H9 (cell line): ENCODE measurements at places on chromosomes 3 and 15. TPM values are rescaled to one million over a fixed set of nuclear protein-coding genes. Genes with fewer than 3 reads are reported as not detected.
A peak's percentile ranks its signal among the peaks of the same experiment; 100 is the strongest.

XCR1 gene
- not detected in 2 replicates for total RNA-seq

- H3K4me1 ChIP-seq, result peaks cover 1% of the 10 kb centered on the region; the same call in 1 of the 2 replicates
- no peaks in the 10 kb centered on the region for H3K27me3 ChIP-seq
- DNase-seq, result no peak
- H3K36me3 ChIP-seq, result peaks cover 14% of the 10 kb centered on the region
- no peak overlapping the region for H3K27ac ChIP-seq
Observed at GRCh38 chr15:51861557-51862359, 32.3 kb downstream of the TMOD3 start.

SAMMSON gene
- total RNA-seq, result not detected in 2 replicates

- no peak overlapping the region for H3K4me3 ChIP-seq
- H3K36me3 ChIP-seq, result no peaks in the 10 kb centered on the region
- DNase-seq, result no peak
- H3K4me1 ChIP-seq, result no peaks in the 10 kb centered on the region
- H3K27me3 ChIP-seq, result no peaks in the 10 kb centered on the region
Observed at GRCh38 chr3:178761024-178761423, 224.8 kb downstream of the KCNMB2 start.

GRCh38 chr3:187946981-187947380 is 201.7 kb upstream of the BCL6 start:
- DNase-seq, result no peak
- peaks cover 2% of the 10 kb centered on the region; the same call in 1 of the 2 replicates for H3K4me1 ChIP-seq
- no peak overlapping the region for H3K4me3 ChIP-seq
- H3K36me3 ChIP-seq, result no peaks in the 10 kb centered on the region
- no peak overlapping the region for H3K27ac ChIP-seq

DNA sequence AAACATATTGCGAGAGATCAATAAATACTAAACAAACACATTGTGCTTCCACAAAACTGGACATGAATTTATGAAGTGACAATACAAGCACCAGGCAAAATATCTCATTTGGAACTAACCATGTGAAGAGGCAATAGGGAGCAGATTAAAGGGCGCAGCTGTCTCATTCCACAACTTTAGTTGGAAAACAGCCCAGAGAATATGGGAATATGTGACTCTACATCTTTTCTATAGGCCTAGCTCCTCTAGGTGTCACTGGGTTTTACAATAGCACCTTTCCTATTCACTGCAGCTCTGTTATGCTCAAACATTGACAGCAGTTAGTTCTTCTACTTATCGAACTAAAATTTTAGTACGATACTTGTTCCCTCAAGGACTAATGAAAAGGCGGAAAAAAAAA is 866.3 kb upstream of the GBE1 start:
- no peak for DNase-seq
- no peaks in the 10 kb centered on the region for H3K4me1 ChIP-seq
- H3K36me3 ChIP-seq, result peaks cover 12% of the 10 kb centered on the region
- H3K4me3 ChIP-seq, result no peak overlapping the region

CXCR6 gene
- not detected in 2 replicates for total RNA-seq

MTMR10 gene
- total RNA-seq, result 20.4 and 23.2 TPM in 2 replicates

RHOV gene
- 3.9 and 4.3 TPM in 2 replicates for total RNA-seq

TMOD2 gene
- 1.8 and 3.0 TPM in 2 replicates for total RNA-seq

GRCh38 chr3:26648461-26648860 is 25.9 kb downstream of the LRRC3B start:
- H3K36me3 ChIP-seq, result no peaks in the 10 kb centered on the region
- no peaks in the 10 kb centered on the region for H3K4me1 ChIP-seq
- H3K27me3 ChIP-seq, result no peaks in the 10 kb centered on the region
- no peak overlapping the region for H3K4me3 ChIP-seq
- no peak overlapping the region for H3K27ac ChIP-seq

DNA sequence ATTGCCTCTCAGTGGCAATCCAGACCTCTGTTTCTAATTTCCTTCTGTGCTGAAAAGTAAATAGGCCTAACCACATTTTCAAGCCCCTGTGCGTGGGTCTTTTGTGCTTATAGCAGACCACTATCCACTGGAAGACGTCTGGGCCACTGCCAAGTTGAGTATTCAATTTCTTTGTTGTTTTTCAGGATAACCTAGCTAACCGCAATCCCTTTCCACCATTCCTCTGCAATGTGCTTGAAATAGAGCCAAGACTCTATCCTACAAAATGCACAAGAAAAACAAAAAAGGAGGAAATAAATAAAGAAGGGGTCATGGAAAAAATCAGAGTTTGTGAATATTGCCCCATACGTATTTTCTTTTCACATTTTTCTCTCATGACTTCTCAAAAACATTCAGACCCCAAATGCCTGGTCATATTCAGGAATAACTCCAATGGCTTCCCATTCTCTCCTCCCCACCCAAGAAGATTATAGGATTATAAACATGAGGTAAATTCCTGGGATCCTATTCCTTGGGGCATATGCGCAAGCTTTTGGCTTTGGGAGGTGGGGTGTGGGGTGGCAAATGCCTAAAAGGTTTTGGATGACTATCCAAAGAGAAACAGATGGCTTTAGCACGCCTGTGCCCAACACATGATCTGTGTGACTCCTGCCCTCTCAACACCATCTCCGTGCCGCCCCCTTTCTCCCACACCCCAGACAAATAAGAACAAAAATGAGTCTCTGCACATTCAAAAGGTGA is 217.9 kb upstream of the THBS1 start:
- H3K27ac ChIP-seq, result no peak overlapping the region
- no peak for DNase-seq
- H3K4me1 ChIP-seq, result no peaks in the 10 kb centered on the region; the same call in 1 of the 2 replicates
- no peaks in the 10 kb centered on the region for H3K36me3 ChIP-seq

CYP11A1 gene
- total RNA-seq, result 1.7 and 2.3 TPM in 2 replicates

DNA sequence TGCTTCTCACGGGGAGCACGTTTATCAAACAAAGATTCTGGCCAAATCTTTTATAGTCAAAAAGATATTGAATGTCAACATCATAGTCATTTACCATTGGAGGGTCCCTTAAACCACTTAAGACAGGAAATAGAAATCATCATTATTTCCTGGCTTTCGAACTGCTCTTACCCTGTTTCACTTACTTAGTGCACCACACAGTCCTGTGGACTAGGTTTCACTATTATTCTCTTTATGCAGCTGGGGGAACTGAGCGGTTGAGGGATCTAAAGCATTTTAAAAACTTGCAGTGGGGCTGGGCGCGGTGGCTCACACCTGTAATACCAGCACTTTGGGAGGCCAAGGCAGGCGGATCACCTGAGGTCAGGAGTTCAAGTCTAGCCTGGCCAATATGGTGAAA is 13.7 kb upstream of the TPRG1 start:
- H3K27me3 ChIP-seq, result no peaks in the 10 kb centered on the region
- DNase-seq, result no peak
- peaks cover 6% of the 10 kb centered on the region for H3K36me3 ChIP-seq
- no peaks in the 10 kb centered on the region; the same call in 1 of the 2 replicates for H3K4me1 ChIP-seq
- H3K4me3 ChIP-seq, result no peak overlapping the region

SEC11A gene
- 250 and 252 TPM in 2 replicates for total RNA-seq

- no peak overlapping the region for H3K27ac ChIP-seq
- no peaks in the 10 kb centered on the region for H3K27me3 ChIP-seq
- no peak overlapping the region for H3K4me3 ChIP-seq
- peaks cover 4% of the 10 kb centered on the region for H3K36me3 ChIP-seq
Observed at GRCh38 chr15:62739507-62739906, 303.0 kb upstream of the TPM1 start.

SLC2A2 gene
- total RNA-seq, result not detected in 2 replicates

GRCh38 chr3:143118630-143119008 is 952 bp upstream of the CHST2 start:
- no peak for DNase-seq
- no peak overlapping the region for H3K27ac ChIP-seq
- no peaks in the 10 kb centered on the region for H3K27me3 ChIP-seq
- peak overlapping the region; percentile 93 for H3K4me3 ChIP-seq
- peaks cover 6% of the 10 kb centered on the region; the same call in 2 of the 3 replicates for H3K36me3 ChIP-seq

- no peak overlapping the region for H3K4me3 ChIP-seq
- no peaks in the 10 kb centered on the region for H3K4me1 ChIP-seq
- no peaks in the 10 kb centered on the region for H3K27me3 ChIP-seq
- no peak for DNase-seq
- H3K36me3 ChIP-seq, result no peaks in the 10 kb centered on the region
- no peak overlapping the region for H3K27ac ChIP-seq
Observed at GRCh38 chr3:144556392-144556791, 584.8 kb downstream of the DIPK2A start.

BOC gene
- total RNA-seq, result 3.5 and 4.0 TPM in 2 replicates

LMCD1 gene
- 19.2 and 22.1 TPM in 2 replicates for total RNA-seq

DNA sequence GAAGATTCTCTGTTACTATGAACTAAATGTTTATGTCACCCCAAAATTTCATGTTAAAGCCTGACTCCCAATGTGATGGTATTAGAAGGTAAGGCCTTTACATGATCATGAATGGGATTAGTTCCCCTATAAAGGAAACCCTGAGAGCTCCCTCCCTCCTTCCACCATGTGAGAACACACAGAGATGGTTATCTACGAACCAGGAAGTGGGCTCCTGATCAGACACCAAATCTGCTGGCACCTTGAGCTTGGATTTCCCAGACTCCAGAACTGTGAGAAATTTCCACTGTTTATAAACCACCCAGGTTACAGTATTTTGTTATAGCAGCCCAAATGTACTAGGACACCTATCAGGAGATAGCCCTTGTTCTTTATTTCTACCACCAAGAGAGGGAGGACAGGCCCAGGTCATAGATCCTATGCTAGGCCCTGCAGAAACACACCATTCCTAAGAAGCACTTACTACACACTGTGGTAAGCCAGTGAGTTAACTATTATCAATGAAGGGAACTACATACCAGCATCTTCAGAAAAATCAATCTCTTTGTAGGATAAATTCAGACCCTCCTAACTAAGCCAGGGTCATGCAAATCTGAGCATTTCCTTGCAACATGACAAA is 59.0 kb downstream of the PRKAR2A start:
- DNase-seq, result no peak
- H3K36me3 ChIP-seq, result no peaks in the 10 kb centered on the region
- no peaks in the 10 kb centered on the region for H3K4me1 ChIP-seq
- no peaks in the 10 kb centered on the region for H3K27me3 ChIP-seq
- H3K27ac ChIP-seq, result no peak overlapping the region
- no peak overlapping the region for H3K4me3 ChIP-seq

- DNase-seq, result no peak
- no peaks in the 10 kb centered on the region for H3K36me3 ChIP-seq
- H3K4me1 ChIP-seq, result no peaks in the 10 kb centered on the region
- H3K27me3 ChIP-seq, result no peaks in the 10 kb centered on the region
Observed at GRCh38 chr3:4853749-4854140, 125.5 kb upstream of the BHLHE40 start.

NRG4 gene
- not detected in 2 replicates for total RNA-seq

DNA sequence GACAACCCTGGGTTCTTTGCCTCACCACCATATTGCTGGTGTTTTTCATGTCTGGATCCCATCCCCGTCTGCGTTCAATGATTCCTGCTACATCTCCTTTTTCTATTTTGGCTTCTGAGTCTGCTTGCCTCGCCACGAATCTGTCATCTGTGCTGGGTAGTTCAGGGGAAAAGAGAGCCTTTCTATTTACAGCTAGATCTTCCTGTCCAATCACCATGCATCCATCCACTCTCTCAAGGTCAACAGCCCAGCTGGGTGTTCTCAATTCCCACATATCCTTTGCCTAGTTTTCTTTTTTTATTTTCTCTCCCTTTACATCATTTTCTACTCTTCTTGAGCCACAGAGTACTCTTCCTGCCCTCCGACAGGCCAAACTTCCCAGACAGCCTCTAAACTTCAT is 104.8 kb upstream of the RAD18 start:
- no peak overlapping the region for H3K27ac ChIP-seq
- H3K36me3 ChIP-seq, result no peaks in the 10 kb centered on the region; the same call in 2 of the 3 replicates
- no peak overlapping the region for H3K4me3 ChIP-seq
- no peaks in the 10 kb centered on the region for H3K4me1 ChIP-seq
- H3K27me3 ChIP-seq, result no peaks in the 10 kb centered on the region
- no peak for DNase-seq

GRCh38 chr3:189340680-189341460 is 169.1 kb downstream of the TPRG1 start:
- no peak overlapping the region for H3K4me3 ChIP-seq
- no peaks in the 10 kb centered on the region for H3K4me1 ChIP-seq
- no peaks in the 10 kb centered on the region for H3K36me3 ChIP-seq
- peak; percentile 46 for DNase-seq
- no peaks in the 10 kb centered on the region for H3K27me3 ChIP-seq

DNA sequence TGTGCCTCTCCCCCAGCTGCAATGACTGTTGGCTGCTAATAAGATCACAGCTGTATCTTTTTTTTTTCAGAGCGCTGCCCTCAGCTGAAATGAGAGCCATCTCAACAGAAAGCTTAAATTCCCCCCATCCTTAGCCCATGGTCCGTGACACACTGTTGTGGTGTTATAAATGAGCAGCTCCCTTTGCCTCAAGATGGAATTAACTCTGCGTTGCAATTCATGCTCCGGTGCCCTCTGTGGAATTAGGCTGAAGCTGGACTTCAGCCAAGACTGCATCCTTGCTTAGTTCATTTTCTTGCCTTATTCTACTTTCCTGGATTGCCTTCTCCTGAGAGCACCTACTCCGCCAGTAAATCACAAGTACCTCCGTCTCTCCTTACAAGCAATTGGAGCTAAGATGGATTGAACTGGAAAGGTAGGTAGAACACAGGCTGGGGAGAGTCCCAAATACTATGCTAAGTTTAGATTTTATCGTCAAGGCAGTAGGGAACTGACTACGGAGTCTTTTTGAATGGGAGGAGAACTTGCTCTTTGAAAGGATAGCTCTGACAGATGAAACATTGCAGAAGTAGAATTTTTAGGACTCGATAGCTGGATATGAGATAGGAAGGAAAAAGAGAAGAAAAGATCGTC is 39.0 kb upstream of the THRB start:
- H3K4me3 ChIP-seq, result no peak overlapping the region
- no peak for DNase-seq
- no peak overlapping the region for H3K27ac ChIP-seq
- peaks cover 3% of the 10 kb centered on the region; the same call in 1 of the 3 replicates for H3K36me3 ChIP-seq
- H3K27me3 ChIP-seq, result no peaks in the 10 kb centered on the region

DNA sequence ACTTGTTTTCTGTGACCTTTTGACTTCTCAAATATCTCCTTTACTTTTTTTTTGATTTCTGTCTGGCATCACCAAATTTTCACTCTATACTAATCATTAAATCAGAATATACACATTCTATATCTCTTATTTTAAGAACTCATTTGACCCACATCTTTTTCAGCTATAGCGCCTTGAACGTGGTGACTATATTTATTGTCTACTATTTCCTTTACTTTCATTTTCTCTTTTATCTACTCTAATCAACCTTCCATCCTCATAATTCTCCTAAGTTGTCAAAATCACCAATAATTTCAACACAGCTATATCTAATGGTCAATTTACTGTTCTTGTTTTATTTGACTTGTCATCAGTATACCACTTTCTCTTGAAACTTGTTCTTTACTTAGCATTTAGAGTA is 119.0 kb upstream of the CBLB start:
- H3K36me3 ChIP-seq, result no peaks in the 10 kb centered on the region; the same call in none of the 3 replicates
- H3K27me3 ChIP-seq, result no peaks in the 10 kb centered on the region
- no peak overlapping the region for H3K4me3 ChIP-seq
- no peak for DNase-seq
